ENCODE measurements at places on chromosomes 5 and 9.

DNA sequence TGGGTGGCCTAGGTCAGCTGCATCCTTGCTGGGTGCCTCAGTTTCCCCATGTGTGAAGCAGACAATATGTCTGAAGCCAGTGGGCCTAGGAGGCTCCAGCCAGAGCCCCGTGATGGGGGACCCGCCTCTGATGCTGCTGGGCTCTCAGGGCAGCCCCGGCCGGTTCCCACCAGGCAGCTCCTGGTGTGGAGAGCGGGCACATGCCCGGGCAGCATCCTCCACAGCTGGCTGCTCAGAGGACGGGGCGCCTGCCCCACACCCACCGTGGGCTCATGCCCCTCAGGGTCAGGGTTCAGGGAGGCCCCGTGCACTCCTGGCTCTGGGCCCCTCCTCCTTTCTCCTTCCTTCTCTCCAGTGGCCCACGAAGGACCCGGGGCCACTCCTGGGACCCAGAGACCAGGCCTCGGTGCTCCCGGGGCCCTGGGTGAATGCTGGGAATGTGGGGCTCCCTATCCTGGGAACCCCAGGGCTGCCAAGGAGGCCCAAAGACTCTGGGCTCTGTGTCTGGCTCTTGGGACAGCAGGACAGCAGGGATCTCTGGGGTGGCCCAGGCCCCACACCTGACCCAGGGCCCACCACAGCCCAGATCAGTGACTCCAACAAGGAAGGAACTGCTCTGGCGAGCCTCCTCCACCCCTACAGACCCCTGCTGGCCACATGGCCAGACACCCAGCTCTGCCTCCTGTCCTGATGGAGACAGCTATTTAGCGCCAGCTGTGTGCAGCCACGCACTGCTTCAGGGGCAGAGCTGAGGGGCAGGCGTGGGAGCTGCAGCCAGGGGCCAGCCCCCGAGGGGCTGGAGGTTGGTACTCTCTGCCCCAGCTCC lies 39.5 kb upstream of the EGFL7 start:
- no peak for DNase-seq

DNA sequence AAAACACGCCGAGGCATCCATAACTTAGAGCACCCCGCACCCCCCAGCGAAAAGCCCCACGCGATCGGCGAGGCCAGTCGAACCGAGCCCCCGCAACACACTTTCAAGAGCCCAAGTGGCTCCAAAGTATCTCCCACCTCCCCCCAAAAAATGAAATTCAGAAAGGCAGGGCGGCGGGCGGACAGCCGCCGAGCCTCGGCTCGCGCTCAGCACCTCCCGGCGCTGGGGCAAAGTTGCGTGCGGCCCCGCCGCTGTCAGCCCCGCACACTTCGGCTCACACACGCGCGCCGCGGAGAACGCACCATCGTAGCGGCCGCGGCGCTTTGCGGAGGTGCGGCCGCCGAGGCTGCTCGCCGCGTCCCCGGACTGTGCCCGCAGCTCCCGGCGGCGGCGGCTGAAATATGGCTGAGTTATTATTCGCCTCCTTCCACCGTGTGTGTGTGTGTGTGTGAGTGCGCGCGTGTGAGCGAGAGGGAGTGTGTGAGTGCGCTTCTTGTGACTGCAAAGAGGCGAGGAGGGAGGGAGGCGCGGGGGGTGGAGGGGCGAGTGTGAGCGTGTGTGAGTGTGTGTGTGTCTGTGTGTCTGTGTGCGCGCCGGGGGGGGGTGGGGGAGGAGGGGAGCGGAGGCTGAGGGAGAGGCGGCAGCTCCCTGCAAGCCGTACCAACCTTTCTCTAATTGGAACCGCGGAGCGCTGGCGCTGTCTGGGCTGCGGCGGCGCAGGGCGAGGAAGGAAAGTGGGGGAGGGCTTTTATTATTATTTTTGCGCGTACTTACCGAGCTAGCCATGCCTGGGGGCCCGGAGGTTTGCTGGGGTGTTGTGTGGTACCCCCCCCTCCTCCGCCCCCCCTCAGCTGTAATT lies 599 bp downstream of the MLLT3 start:
- peak; percentile 73 for DNase-seq

DNA sequence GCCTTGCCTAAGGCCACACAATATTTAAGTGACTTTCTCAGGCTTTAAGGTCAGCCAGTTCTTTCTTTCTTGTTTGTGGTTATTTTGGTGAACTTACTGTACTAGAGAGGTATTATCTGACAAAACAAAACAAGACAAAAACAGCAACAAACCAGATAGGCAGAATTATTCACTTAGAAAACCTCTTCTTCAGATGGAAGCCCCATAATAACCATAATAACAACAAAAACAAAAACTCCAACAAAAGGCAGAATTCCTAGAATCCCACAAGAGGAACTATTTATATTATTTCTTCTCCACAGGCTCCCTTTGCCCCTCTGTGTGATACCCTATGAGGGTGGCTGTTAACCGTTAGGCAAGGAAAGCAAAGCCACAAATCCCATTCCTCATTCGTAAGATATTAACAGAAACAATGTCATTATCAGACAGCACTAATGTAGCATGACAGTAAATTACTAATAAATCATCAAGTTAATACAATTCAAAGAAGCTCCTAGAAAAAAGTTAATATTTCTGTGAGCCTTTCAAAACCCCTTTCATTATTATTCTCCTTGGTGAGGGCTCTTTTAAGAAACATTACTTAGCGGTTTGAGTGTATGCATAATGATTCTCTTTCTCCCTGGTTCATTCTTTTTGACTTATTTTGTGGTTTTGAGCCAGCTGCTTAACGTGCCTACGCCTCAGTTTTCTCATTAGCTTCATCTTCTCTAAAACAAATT lies 274.9 kb downstream of the EFNA5 start:
- DNase-seq: peak; percentile 33

- no peak for DNase-seq
Observed at GRCh38 chr5:10306806-10307205, 896 bp downstream of the CMBL start.

DNA sequence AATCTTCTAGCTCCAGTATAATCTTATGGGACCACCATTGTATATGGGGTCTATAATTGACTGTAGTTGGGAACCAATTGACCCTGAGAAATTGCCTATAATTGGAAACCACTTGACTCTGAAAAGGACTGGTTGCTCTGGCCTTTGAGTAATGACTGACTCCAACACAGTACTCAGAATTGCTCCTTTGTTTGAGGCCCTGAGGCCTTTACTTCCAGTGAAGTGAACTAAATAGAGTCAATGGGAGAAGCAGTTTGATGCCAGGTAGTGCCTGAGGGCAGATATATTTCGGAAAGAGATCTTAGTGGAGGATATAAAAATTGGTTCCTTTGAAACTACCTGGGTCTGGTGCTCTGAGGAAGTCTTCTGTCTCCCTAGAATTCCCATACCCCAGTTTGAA lies 16.0 kb upstream of the TMEM171 start:
- DNase-seq: no peak

- no peak for DNase-seq
Observed at GRCh38 chr9:21689854-21690253, 112.6 kb upstream of the MTAP start.

- DNase-seq: no peak
Observed at GRCh38 chr5:13558408-13558807, 386.1 kb downstream of the DNAH5 start.
